ENCODE measurements at places on chromosomes 2 and 18. TPM values are rescaled to one million over a fixed set of nuclear protein-coding genes. Genes with fewer than 3 reads are reported as not detected.

The CFAP65 gene
- total RNA-seq: 5.8 TPM

The DOCK10 gene
- total RNA-seq: 39.1 TPM

The HOXD12 gene
- total RNA-seq: not detected

DNA sequence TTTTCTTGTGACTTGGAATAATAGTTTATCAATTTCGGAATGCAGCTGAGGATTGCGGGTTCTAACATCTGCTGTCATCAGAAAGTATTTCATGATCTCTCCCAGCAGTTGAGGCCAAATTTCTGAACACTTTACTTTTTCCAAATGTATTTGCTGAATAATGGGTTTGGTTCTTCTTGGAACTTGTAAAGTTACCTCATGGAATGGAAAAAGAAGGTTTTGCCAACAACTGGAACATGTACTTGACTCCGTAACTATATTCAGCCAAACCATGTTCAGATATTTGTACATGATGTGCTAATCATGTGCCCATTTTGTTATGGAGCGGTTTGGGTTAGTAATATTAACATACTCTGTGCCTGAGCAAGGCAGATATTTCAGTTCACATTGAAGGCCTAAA lies 119.6 kb downstream of the LCLAT1 start:
- no peaks in the 10 kb centered on the region for H3K27me3 ChIP-seq
- no peak overlapping the region for H3K4me3 ChIP-seq
- H3K27ac ChIP-seq: peak overlapping the region; percentile 28

- no peak for DNase-seq
- H3K36me3 ChIP-seq: no peaks in the 10 kb centered on the region
- H3K27ac ChIP-seq: no peak overlapping the region
- H3K4me1 ChIP-seq: peaks cover 20% of the 10 kb centered on the region
These were observed 139.9 kb upstream of the PID1 start for GRCh38 chr2:229410946-229411345.

- H3K4me3 ChIP-seq: no peak overlapping the region
These were observed 222.1 kb upstream of the SMAD2 start for GRCh38 chr18:48152549-48152948.

DNA sequence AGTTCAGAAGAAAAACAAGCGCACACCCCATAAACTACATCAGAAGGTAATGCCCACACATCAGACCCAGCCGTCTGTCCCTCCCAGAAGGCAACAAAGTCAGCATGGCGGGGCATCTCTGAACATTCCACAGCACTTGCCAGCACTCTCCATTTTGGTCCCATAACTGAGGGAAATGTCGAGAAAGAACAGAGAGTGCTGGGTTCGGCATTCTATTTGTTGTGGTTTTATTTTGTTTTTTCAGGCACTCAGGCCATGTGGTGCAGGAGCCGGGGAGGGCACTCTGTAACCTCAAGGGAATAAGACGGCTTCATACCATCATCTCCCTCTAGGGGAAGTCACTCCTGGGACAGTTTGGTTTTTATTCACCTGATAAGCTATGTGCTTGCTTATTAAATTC lies 156.0 kb downstream of the SEPTIN10 start:
- no peak overlapping the region for H3K4me3 ChIP-seq
- H3K27ac ChIP-seq: no peak overlapping the region
- H3K4me1 ChIP-seq: no peaks in the 10 kb centered on the region
- H3K27me3 ChIP-seq: no peaks in the 10 kb centered on the region
